ENCODE measurements at places on chromosomes 4 and X.

GRCh38 chrX:9867753-9868152 is 81.5 kb downstream of the SHROOM2 start:
- no peak for DNase-seq

DNA sequence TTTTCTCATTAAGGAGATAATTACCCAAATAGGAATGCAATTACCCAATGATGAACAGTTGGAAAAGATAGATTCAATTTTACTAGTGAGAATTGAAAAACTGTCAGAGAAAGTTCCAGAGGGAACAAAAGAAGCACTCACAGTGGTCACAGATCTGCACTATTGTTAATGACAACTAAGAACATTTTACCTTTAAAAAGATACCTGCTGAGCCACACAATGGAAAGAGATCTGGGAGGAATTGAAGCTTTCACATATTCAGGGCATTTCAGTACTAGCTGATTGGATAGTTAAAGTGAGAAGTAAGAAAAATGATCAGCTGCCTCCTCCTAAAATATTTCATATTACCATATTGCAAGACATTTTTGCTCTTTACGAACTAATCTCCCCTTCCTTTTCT is 1822.2 kb downstream of the STIM2 start:
- DNase-seq: no peak

- no peak for DNase-seq
Measured at GRCh38 chrX:37350034-37350365, 836 bp downstream of the PRRG1 start.

- no peak for DNase-seq
Measured at GRCh38 chr4:11487139-11487538, 58.4 kb upstream of the HS3ST1 start.
